ENCODE measurements at places on chromosomes 7 and 10. TPM values are rescaled to one million over a fixed set of nuclear protein-coding genes. Genes with fewer than 3 reads are reported as not detected.

The ACSM6 gene
- not detected for total RNA-seq

The GHRHR gene
- not detected for total RNA-seq

The CLRN3 gene
- not detected for total RNA-seq

GRCh38 chr7:90592033-90592432, 4.1 kb upstream of the CDK14 start:
- DNase-seq: peak; percentile 36

- no peak for DNase-seq
Observed at GRCh38 chr7:133614251-133614650, 361.4 kb downstream of the EXOC4 start.

GRCh38 chr7:134174795-134175261, 47.7 kb downstream of the LRGUK start:
- DNase-seq: peak; percentile 92

DNA sequence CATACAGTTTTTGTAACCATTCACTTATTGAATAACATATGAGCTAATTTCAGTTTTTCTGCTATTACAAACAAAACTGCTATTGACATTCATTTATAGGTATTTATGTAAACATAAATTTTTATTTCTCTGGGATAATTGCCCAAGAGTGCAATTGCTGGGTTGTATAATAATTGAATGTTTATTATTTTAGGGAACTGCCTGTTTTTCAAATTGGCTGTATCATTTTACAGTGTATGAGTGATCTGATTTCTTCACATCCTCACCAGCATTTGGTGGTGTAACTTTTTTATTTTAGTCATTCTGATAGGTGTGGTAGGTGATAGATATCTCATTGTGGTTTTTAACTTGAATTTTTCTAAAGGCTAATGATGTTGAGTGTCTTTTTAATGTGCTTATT, 26.4 kb downstream of the KIF11 start:
- DNase-seq: no peak

- DNase-seq: no peak
Observed at GRCh38 chr10:71094712-71095390, 117.5 kb upstream of the UNC5B start.

- DNase-seq: no peak
Observed at GRCh38 chr7:41912426-41912825, 209.5 kb upstream of the INHBA start.

DNA sequence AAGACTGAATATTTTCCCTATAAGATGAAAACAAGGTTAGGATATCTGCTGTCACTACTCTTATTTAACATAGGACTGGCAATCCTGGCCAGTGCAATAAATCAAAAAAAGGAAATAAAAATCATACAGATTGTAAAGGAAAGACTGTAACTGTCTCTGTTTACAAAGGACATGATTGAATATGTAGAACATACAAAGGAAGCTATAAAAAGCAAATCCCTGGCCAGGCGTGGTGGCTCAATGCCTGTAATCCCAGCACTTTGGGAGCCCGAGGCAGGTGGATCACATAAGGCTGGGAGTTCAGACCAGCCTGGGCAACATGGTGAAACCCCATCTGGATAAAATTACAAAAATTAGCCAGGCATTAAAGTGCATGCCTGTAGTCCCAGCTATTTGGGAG, 15.8 kb downstream of the ZNF485 start:
- DNase-seq: no peak

Data from GM23248 (cell line).